Stimulated activated CD8-positive, alpha-beta memory T cell treated with anti-CD3 and anti-CD28 coated beads, Interleukin-4, amount 100 ng/mL, for 48 hours (primary cell): ENCODE measurements at places on chromosomes 5 and 9.

DNA sequence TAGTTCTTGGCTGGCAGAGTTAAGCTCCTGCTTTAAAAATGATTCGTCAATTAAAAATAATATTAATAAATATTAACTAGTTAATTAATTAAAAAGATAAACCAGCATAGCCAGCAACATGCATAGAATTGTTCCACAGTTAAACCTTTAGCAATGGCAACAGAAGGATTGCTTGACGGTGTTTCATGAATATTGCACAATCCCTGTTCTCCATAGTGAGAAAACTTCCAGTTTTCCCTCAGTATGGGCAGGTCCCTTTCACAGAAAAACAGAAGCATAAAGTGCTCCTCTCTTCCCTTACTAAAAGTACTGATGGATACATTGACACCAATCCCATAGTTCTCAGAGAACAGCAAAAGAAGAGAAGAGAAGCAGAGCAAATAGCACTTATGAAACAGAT lies 71.4 kb upstream of the CAST start:
- no peak for DNase-seq

- no peak for DNase-seq
Measured at GRCh38 chr9:86804011-86804410, 143.3 kb downstream of the GAS1 start.

DNA sequence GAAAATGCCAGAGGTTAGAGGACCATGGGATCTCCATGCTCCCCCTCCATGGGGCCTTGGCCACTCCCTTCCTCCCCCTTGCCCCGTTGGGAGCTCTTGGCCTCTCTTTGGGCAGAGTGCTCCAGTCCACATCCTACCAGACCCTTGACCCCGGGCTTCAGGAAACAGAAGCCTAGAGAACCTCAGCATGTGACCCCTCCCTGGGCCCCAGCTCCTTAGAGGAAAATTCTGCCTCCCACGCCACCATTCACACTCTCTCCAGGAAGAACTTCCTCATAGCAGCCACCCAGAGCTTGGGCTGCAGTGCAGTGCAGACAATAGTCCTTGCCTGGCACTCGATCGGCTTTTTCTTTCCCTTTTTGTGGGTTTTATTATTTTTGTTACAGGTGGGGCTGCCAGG lies 6.0 kb downstream of the LHX6 start:
- DNase-seq: no peak

DNA sequence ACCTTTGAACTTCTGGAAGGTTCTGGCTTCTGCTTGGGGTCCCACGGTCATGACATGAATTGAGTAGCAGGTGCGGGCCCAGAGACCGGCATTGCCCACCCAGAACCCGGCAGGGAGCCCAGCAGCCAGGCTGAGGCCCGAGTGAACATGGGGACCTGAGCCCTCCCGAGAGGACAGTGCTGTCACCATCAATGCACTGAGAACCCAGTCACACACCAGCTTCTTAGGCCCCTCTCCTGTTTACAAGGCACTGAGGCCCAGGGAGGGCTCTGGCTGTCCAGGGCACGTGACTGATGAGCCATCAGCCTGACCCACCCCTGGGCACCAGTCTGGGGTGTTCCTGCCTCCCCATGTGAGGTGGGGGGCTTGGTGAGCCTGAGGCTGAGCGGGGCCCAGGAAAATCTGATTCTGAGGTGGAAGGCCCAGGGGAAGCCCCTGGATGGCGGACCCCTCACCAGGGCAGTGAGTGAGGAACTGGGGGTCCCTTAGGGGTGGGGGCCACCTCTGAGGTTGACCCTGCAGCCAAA lies 60.3 kb upstream of the RNU6ATAC start:
- no peak for DNase-seq

GRCh38 chr5:67115817-67116216 lies 80.8 kb downstream of the CD180 start:
- no peak for DNase-seq

GRCh38 chr9:133564451-133565116 lies 30.1 kb downstream of the ADAMTSL2 start:
- no peak for DNase-seq
